Aorta (tissue), 5 donors: ENCODE measurements at places on chromosomes 7 and 10. TPM values are rescaled to one million over a fixed set of nuclear protein-coding genes. Genes with fewer than 3 reads are reported as not detected.

The SMKR1 gene
- total RNA-seq = not detected

The COL26A1 gene
- not detected for total RNA-seq

The HACD1 gene
- 52.8 TPM for total RNA-seq

The TAS2R3 gene
- total RNA-seq = 5.2 TPM

The PROSER2 gene
- 8.0 TPM for total RNA-seq

The DNAJB6 gene
- total RNA-seq = 143 TPM

The WNT2 gene
- total RNA-seq = 4.7 TPM

GRCh38 chr10:3948843-3949242, 163.8 kb upstream of the KLF6 start:
- H3K4me3 ChIP-seq = no peak overlapping the region
- no peaks in the 10 kb centered on the region for H3K27me3 ChIP-seq
- H3K4me1 ChIP-seq = peaks cover 6% of the 10 kb centered on the region
- peak; percentile 68 for DNase-seq
- no peaks in the 10 kb centered on the region for H3K36me3 ChIP-seq

DNA sequence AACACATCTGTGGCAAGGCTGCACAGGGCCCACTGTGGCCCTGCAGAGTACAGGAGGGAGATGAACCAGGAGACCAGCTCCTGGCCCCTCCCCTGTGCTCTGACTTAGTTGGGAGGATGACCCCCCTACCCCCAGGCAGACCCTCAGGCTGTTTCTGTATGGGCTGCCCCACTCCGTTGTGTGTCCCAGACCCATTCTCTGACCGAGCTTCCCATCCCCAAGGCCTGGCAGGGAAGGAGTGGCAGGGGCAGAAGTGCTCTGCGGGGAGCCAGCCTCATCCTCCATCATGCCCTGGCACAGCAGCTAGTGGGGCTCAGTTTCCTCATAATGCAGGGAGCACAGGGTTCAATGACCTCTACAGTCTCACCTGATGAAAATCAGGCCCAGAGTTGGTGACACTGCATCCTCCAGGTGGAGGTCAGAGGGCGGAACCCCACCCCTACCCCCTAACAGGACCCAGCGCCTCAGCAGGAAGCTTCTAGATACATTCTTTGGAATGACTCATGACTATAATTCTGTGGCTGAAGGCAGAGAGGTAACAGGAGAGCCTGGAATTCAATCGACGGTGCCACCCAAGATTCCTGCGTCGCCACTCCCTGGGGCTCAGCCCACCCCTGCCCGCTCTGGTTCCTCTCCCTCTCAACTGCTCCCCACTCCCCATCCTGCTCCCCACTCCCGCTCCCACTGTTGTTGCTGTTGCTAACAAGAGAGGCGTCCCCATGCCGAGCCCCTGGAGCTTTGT, 18.2 kb downstream of the PODXL start:
- no peaks in the 10 kb centered on the region for H3K36me3 ChIP-seq
- H3K4me1 ChIP-seq = no peaks in the 10 kb centered on the region
- H3K27ac ChIP-seq = no peak overlapping the region
- DNase-seq = peak; percentile 55
- H3K4me3 ChIP-seq = no peak overlapping the region

- no peak overlapping the region for H3K4me3 ChIP-seq
- no peaks in the 10 kb centered on the region for H3K36me3 ChIP-seq
- DNase-seq = no peak
- H3K27ac ChIP-seq = no peak overlapping the region
- H3K27me3 ChIP-seq = no peaks in the 10 kb centered on the region
Measured at GRCh38 chr7:151721694-151722093, 155.2 kb downstream of the PRKAG2 start.

DNA sequence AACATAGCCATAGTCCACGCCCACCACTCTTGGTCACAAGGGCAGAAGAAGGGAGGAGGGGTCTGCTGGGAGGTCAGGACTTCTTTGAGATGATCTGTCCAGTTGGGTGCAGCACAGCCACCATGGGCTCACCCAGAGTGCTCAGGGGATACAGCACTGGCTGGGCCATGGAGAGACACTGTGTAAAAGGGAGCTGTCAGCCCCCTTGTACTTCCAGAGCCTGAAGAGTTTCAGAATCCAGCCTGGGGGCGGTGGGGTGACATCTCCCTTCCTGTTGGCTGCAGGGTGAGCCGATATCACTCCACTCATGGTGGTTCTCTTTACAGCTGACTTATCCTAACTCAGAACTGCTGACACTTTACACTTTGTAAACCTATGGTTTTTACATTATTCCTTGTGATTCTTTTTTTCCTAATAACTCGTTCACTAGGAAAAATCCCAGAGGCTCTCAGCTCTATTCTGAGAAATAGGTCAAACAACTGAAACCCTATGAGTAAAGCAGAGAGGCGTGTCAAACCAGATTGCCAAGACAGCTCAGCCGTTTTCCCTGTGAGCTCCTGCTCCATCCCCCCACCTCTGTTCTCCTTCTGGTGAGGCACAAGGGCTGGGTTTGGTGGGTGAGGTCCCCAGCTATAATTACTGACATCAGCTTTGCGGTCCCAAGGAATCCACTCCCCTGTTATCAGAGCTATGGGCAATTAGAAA, 3.2 kb upstream of the MRPS24 start:
- no peak overlapping the region for H3K4me3 ChIP-seq
- H3K36me3 ChIP-seq = no peaks in the 10 kb centered on the region
- peak; percentile 79 for DNase-seq
- no peaks in the 10 kb centered on the region for H3K27me3 ChIP-seq
- H3K27ac ChIP-seq = peak overlapping the region; percentile 29
- H3K4me1 ChIP-seq = no peaks in the 10 kb centered on the region

- no peak for DNase-seq
- H3K4me3 ChIP-seq = no peak overlapping the region
- no peaks in the 10 kb centered on the region for H3K4me1 ChIP-seq
- H3K27ac ChIP-seq = no peak overlapping the region
Measured at GRCh38 chr10:123398756-123399155, 244.6 kb downstream of the BUB3 start.

DNA sequence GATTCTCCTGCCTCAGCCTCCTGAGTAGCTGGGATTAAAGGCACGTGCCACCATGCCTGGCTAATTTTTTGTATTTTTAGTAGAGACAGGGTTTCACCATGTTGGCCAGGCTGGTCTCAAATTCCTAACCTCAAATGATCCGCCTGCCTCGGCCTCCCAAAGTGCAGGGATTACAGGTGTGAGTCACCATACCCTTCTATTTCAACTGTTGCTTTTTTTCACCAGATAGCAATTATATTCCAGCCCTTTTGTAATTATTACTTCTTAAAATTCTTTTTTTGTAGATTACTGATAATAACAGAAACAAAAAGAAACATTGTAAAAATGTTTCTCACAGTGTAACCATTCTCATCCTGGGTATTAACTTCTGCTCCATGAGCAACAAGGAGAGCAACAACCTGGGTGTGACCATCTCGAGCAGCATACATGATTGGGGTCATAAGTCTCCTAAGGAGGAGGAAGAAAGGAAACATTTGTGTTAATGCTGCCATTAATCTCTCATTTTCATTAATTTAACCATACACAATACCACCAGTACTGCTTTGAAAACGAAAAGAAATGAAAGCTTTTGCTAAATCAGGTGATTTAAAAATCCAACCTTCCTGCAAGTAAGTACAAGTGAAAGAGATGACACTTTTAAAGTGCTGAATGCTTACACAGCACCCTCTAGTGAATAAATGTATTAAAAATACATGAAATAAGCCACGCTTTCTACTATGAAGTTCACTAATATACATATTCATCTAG, 41.8 kb downstream of the ASZ1 start:
- H3K4me1 ChIP-seq = no peaks in the 10 kb centered on the region
- no peaks in the 10 kb centered on the region for H3K36me3 ChIP-seq
- no peak overlapping the region for H3K27ac ChIP-seq

DNA sequence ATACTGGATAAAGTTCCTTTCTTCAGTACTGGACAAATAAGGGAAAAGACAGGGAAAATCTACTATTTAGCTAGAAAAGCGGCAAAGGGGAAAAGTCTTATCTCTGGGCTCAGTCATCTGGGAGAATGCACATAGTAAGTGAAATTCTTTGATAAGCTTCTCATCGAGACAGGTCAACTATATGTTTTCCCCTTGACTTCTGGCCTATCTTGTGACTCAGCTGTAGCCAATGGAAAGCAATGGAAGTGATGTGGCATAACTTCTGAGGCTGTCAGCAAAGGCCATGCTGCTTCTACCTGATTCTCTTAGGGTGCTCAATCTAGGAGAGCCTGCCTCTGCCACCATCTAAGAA, 91.9 kb downstream of the PCGF5 start:
- DNase-seq = no peak
- H3K27me3 ChIP-seq = no peaks in the 10 kb centered on the region
- no peaks in the 10 kb centered on the region for H3K4me1 ChIP-seq
- no peak overlapping the region for H3K27ac ChIP-seq

GRCh38 chr10:81414038-81414437, 461.0 kb upstream of the NRG3 start:
- H3K4me1 ChIP-seq = no peaks in the 10 kb centered on the region
- no peak overlapping the region for H3K27ac ChIP-seq
- no peak overlapping the region for H3K4me3 ChIP-seq

DNA sequence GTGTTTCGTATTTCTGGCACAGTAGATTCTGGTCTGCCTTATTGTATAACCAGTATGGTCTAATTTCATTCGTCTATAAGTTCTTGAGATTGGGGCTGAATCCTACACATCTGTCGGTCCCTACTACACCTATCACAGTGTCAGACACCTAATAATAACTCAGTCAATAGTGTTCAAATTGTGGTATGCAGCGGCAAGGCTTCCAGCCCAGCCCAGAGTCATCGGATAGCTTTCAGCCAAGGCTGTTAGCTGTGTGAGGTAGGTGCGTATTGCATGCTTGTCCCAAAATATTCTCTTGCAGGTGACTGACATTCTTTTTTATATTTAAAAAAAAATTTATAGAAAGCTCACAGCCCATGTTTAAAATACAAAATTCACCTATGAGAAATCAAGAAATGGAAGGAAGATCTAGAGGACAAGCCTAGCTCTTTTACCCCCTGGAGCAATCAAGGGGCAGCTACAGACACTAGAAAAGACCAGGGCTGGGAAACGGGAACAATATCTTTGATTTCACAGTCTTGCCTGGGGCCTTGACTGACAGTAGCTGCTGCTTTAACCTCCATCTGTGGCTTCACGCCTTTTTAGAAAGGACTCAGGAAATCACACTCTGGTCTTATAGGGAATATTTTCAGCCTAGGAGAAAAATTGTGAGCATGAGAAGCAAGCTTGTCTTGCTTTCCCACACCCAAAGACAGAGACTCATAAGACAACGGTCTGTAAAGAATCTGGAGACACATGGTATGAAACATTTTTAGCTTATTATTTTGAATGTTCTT, 9.5 kb upstream of the ASB4 start:
- no peaks in the 10 kb centered on the region for H3K27me3 ChIP-seq
- no peak overlapping the region for H3K4me3 ChIP-seq
- no peak overlapping the region for H3K27ac ChIP-seq
- H3K36me3 ChIP-seq = no peaks in the 10 kb centered on the region
- no peak for DNase-seq
- no peaks in the 10 kb centered on the region for H3K4me1 ChIP-seq

DNA sequence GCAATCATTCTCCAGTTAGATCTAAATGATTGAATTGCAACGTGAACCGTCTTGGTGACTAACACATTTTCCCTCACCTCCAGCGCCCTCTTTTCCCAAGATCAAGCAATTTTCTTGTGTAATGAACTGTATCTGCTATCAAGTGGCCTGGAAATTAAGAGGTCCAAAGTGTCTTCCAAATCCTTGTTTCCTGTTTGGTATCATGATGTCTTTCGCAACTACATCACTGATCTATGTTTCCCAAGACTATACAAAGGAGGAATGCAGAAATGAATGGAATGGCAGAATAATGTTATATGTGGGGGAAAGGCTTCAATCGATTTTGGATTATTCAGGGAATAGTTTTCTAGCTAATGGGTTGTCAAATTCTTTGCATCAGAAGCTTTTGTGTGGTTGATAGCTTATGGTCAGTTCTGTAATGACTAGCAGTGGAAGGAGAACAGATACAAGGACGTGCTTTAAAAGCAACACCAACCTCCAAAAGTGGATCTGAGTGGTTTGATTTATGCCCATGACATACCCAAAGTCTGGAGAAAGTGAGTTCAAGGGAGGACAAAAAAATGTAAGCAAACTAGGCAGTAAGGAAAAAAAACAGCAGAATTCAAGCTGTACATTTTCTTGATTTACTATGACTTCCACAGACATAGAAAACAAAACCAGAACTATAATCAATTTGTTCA, 14.6 kb upstream of the ZEB1 start:
- no peak overlapping the region for H3K27ac ChIP-seq
- no peak overlapping the region for H3K4me3 ChIP-seq
- no peak for DNase-seq
- no peaks in the 10 kb centered on the region for H3K27me3 ChIP-seq
- no peaks in the 10 kb centered on the region for H3K4me1 ChIP-seq
- H3K36me3 ChIP-seq = no peaks in the 10 kb centered on the region

GRCh38 chr10:33419311-33419710, 84.8 kb upstream of the NRP1 start:
- no peak overlapping the region for H3K4me3 ChIP-seq
- H3K36me3 ChIP-seq = no peaks in the 10 kb centered on the region
- no peak overlapping the region for H3K27ac ChIP-seq
- H3K4me1 ChIP-seq = no peaks in the 10 kb centered on the region
- DNase-seq = no peak

DNA sequence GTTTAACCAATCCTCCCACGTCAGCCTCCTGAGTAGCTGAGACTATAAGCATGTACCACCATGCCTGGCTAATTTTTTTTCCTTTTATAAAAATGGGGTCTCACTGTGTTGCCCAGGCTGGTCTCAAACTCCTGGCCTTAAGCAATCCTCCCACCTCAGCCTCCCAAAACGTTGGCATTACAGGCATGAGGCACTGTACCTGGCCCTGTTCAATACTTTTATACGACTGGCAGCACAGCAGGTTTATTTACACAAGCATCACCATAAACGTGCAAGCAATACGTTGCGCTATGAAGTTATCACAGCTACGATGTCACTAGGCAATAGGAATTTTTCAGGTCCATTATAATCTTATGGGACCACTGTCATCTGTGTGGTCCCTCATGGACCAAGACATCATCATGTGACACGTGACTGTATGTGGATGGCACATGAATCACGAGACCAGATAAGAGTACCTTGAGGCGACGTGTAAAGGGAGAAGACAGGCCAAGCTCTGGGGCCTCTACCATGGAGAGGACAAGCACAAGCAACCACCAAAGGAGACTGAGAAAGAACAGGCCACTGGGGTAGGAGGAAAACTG, 34.5 kb upstream of the SLC18A3 start:
- no peaks in the 10 kb centered on the region for H3K36me3 ChIP-seq
- no peak overlapping the region for H3K27ac ChIP-seq
- H3K4me3 ChIP-seq = no peak overlapping the region
- peaks cover 5% of the 10 kb centered on the region for H3K4me1 ChIP-seq

GRCh38 chr7:50449501-50449880, 659 bp downstream of the FIGNL1 start:
- H3K36me3 ChIP-seq = peaks cover 4% of the 10 kb centered on the region
- H3K4me3 ChIP-seq = peak overlapping the region; percentile 44
- DNase-seq = no peak
- no peak overlapping the region for H3K27ac ChIP-seq
- no peaks in the 10 kb centered on the region for H3K4me1 ChIP-seq

DNA sequence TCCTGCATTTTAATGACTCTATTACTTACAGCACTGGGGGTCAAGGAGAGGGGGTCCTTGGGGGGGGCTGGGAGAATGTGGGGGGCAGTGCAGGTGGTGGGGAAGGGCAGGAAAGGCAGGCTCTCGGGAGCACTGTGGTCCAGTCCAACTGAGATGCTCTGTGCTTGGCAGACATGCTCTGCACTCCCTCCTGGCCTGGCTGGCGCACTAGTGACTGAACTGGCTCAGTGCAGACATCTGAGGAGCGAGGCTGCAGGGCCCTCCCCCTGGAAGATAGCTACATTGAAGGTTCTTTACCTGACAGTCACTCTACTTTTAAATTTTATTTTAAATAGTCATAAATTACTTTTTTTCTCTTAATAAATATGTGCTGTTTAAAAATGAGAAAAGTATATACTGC, 105.7 kb downstream of the NEURL1 start:
- DNase-seq = peak; percentile 28
- no peak overlapping the region for H3K4me3 ChIP-seq
